Hair follicular keratinocyte (primary cell): ENCODE measurements at places on chromosomes 2 and 18. TPM values are rescaled to one million over a fixed set of nuclear protein-coding genes. Genes with fewer than 3 reads are reported as not detected.

GALNT13 gene
- under 0.01 TPM in 1 of 2 replicates, not detected in the other for total RNA-seq

C1QL2 gene
- total RNA-seq = not detected in 2 replicates

PPIG gene
- total RNA-seq = 21.9 and 24.6 TPM in 2 replicates

AKAIN1 gene
- not detected in 2 replicates for total RNA-seq

TRIM54 gene
- not detected in 2 replicates for total RNA-seq

SERTAD2 gene
- 9.9 and 10.6 TPM in 2 replicates for total RNA-seq

SERPINB11 gene
- total RNA-seq = not detected in 2 replicates

C2orf80 gene
- total RNA-seq = not detected in 2 replicates

ARHGAP15 gene
- not detected in 2 replicates for total RNA-seq

ST8SIA3 gene
- total RNA-seq = not detected in 2 replicates

TLX2 gene
- 0.08 TPM in 1 of 2 replicates, not detected in the other for total RNA-seq

LIPT1 gene
- 3.1 and 3.4 TPM in 2 replicates for total RNA-seq

ELOA2 gene
- total RNA-seq = not detected in 2 replicates

CREG2 gene
- total RNA-seq = 0.31 and 0.53 TPM in 2 replicates

POTEI gene
- not detected in 2 replicates for total RNA-seq

RNU2-63P gene
- under 0.01 TPM in 1 of 2 replicates, not detected in the other for total RNA-seq

GKN1 gene
- total RNA-seq = not detected in 2 replicates

SLC11A1 gene
- 0.08 TPM in 1 of 2 replicates, not detected in the other for total RNA-seq

FTCDNL1 gene
- total RNA-seq = 0.08 and 0.57 TPM in 2 replicates

TWIST2 gene
- total RNA-seq = 13.0 and 23.1 TPM in 2 replicates

POU3F3 gene
- not detected in 2 replicates for total RNA-seq

ACMSD gene
- total RNA-seq = not detected in 2 replicates

NEU2 gene
- total RNA-seq = not detected in 2 replicates

DLX2 gene
- total RNA-seq = 0.46 and 1.0 TPM in 2 replicates

PDE11A gene
- total RNA-seq = not detected in 2 replicates

TRIM43 gene
- not detected in 2 replicates for total RNA-seq

SERPINB13 gene
- 2.6 and 8.0 TPM in 2 replicates for total RNA-seq

TMEM17 gene
- 2.9 and 5.5 TPM in 2 replicates for total RNA-seq

RAB6C gene
- not detected in 2 replicates for total RNA-seq

LYPD6 gene
- total RNA-seq = 7.0 and 9.6 TPM in 2 replicates

NOSTRIN gene
- total RNA-seq = not detected in 2 replicates

LYG2 gene
- total RNA-seq = not detected in 2 replicates

CCDC141 gene
- total RNA-seq = under 0.01 TPM in 1 of 2 replicates, not detected in the other

UBXN4 gene
- total RNA-seq = 37.4 and 39.9 TPM in 2 replicates

OR6B2 gene
- not detected in 2 replicates for total RNA-seq

C2orf81 gene
- 3.6 and 4.8 TPM in 2 replicates for total RNA-seq

PTPRN gene
- total RNA-seq = 0.08 TPM in 1 of 2 replicates, not detected in the other

WNT10A gene
- 1.1 and 4.2 TPM in 2 replicates for total RNA-seq

SCG2 gene
- total RNA-seq = not detected in 2 replicates

SERPINB5 gene
- total RNA-seq = 426 and 507 TPM in 2 replicates

RIT2 gene
- not detected in 2 replicates for total RNA-seq

MYCN gene
- total RNA-seq = not detected in 2 replicates

SPATA3 gene
- not detected in 2 replicates for total RNA-seq

PLEKHH2 gene
- total RNA-seq = 1.3 TPM in 2 replicates

PKP4 gene
- 29.8 and 36.5 TPM in 2 replicates for total RNA-seq

KLHL29 gene
- 4.5 and 7.0 TPM in 2 replicates for total RNA-seq

VIT gene
- 0.27 TPM in 1 of 2 replicates, not detected in the other for total RNA-seq

IL1F10 gene
- total RNA-seq = 0.08 and 1.3 TPM in 2 replicates

ANO7 gene
- total RNA-seq = 0.16 and 0.23 TPM in 2 replicates

TRIB2 gene
- total RNA-seq = 9.5 and 11.6 TPM in 2 replicates

CCDC85A gene
- total RNA-seq = 0.08 TPM in 1 of 2 replicates, not detected in the other

FER1L5 gene
- total RNA-seq = 0.34 TPM in 1 of 2 replicates, not detected in the other

ZSCAN30 gene
- 6.5 and 10.2 TPM in 2 replicates for total RNA-seq

CD207 gene
- total RNA-seq = not detected in 2 replicates

ERICH2 gene
- 0.55 and 1.4 TPM in 2 replicates for total RNA-seq

C18orf54 gene
- total RNA-seq = 4.5 and 5.2 TPM in 2 replicates

DSC2 gene
- total RNA-seq = 13.2 and 19.4 TPM in 2 replicates

UNC50 gene
- total RNA-seq = 47.1 and 49.7 TPM in 2 replicates

SULT1C3 gene
- not detected in 2 replicates for total RNA-seq
